ENCODE measurements at places on chromosomes 2 and 18. TPM values are rescaled to one million over a fixed set of nuclear protein-coding genes. Genes with fewer than 3 reads are reported as not detected.

Gene ANKRD30B
- 0.50 TPM for total RNA-seq

Gene ALPG
- total RNA-seq = not detected

Gene SALL3
- not detected for total RNA-seq

Gene GREB1L
- total RNA-seq = not detected

Gene USP34
- total RNA-seq = 111 TPM

Gene CCDC85A
- total RNA-seq = 0.66 TPM

Gene RIT2
- total RNA-seq = not detected

Gene MAPK4
- not detected for total RNA-seq

Gene ACADL
- total RNA-seq = 0.66 TPM

Gene UGT1A10
- total RNA-seq = not detected
